Stimulated activated CD8-positive, alpha-beta memory T cell treated with anti-CD3 and anti-CD28 coated beads, Interleukin-7, amount 100 ng/mL, for 24 hours (primary cell): ENCODE measurements at places on chromosomes 7 and 10.

GRCh38 chr7:42070068-42070467 lies 166.9 kb downstream of the GLI3 start:
- DNase-seq, result no peak

DNA sequence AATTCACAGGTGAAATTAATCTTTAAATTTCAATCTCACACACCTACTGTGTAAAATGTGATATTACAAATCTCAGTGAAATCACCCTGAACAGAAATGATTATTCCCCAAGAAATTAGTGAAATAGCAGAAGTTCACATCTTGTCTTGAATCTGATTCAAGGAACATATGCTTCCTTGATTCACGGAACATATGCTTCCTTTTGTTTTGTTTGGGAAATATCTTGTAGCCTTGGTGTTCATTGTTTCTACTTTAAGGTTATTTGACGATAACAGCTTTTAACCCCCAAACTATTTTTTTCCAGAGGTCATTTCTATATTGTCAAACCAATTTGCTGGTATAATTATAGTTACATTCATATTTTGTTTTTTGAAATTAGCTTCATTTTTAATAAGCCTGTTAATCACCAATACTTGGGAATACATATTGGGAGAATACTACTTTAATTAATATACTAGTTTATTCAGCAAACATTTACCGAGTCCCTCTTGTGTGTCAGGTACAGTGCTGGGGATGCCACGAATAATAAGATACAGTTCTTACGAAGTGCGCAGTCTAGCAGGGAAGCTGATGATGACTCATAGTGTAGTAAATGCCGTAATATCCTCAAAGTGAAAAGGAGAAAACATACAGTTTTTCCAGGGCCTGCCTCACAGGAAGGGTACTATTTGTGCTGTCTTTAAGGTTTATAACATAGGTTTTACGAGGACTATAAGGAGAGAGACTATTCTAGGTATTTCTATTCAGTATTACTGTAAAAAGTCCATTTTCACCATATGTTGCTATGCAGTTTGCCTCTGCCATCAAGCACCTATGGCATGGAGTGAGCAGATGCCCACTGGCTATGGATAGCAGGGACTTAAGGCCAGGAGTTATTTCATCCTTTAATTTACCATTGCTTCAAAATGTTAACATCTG lies 32.5 kb downstream of the PRKAR2B start:
- DNase-seq, result no peak

DNA sequence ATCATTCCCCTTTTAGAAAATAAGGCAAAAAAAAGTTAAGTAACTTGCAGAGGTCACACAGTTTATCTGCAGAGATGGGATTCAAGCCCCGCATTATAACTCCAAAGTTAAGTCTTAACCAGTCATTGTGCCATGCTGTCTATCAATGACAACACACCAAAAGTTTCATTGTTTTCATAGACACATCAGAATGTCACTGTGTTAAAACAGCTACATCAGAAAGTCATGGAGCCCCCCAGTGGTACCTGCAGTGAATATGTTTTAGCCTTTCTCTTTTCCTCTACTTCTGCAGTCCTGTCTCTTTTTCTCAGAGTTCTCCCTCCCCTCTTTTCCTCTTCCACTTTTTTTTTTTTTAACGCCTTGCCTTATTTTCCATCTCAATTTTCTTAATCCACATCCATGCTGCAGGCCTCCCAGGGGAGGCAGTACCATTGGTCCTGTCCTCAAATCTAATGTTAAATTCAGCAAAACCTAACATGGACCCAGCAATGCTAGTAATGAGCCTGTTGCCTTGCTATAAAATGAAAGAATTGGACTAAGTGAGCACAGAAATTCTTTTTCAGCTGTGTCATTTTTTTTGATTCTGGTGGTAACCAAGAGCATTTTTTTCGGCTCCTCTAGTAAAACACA lies 3.8 kb upstream of the NRCAM start:
- DNase-seq, result no peak

DNA sequence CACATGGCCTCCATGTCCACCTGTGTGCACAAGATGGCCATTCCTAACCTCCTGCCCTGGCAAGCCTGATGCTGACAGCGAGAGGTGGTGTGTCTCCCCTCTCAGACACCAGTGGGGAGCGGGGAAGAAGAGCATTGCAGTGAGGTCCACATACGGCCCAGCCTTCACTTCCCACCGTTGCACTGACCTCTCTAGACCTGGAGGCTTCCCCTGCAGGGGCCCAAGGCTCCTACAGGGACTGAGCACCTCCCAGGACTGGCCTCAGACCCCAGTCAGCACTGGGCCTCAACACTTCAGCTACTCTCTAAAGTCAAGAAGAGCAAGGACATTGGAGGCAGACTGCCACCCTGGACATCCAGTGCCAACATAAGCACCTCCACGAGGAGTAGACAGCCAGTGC lies 15.9 kb downstream of the STK32C start:
- no peak for DNase-seq

DNA sequence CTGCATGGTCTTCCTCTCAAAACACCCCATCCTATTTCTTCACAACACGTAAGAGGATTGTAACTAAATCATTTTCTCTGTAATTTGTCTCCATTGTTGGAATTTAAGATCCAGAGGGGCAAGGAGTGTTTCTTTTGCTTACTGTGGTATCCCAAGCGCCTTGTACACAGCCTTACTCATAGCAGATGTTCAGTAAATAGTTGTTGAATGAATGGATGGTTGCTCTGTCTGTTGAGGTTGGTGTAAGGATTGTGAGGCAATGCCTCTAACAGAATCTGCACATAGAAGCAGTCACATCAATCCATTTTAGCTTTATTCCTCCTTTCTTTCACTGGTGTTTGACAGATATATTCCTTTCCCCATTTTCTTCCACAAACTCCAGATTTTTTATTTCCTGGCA lies 90.1 kb downstream of the ZNF365 start:
- no peak for DNase-seq

DNA sequence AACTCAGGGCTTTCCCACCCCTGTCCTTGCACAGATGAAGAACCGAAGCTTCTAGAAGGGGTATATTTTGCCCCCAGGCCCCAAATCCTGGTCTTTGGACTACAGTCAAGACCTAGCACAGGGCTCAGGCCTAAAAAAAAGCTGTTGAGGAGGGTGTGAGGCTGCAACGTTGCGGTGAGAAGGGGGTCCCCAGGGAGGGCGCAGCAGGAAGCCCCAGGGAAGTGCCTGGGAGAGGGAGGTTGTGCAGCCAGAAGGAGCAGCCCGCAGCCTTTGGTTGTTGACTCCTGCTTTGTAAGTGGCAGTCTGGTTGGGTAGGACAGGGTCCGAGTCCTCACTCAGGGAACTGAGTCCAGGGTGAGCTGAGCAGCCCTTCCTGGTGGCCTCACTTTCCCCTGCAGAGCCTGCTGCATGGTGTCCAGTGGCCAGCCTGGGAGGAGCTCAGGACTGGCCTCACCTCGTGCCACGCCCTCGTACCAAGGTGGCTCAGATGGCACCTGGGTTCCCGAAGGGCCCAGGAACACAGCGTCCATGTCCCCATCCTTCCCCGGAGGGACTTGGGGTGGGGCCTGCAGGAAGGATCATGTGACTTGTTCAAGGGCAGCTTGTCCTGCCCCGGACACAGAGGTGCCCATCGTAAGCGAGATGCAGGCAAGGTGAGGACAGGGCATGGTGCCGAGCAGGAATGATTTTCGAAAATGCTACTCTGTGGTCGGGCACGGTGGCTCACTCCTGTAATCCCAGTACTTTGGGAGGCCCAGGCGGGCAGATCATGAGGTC lies 166.4 kb upstream of the TNRC18 start:
- no peak for DNase-seq

- DNase-seq, result no peak
Observed at GRCh38 chr7:128694738-128695137, 22.6 kb downstream of the GARIN1A start.

- no peak for DNase-seq
Observed at GRCh38 chr10:129937351-129937751, 26.7 kb downstream of the EBF3 start.

- no peak for DNase-seq
Observed at GRCh38 chr7:151115121-151115835, 29.0 kb downstream of the AGAP3 start.

GRCh38 chr7:107946881-107947280 lies 55.9 kb downstream of the DLD start:
- no peak for DNase-seq

DNA sequence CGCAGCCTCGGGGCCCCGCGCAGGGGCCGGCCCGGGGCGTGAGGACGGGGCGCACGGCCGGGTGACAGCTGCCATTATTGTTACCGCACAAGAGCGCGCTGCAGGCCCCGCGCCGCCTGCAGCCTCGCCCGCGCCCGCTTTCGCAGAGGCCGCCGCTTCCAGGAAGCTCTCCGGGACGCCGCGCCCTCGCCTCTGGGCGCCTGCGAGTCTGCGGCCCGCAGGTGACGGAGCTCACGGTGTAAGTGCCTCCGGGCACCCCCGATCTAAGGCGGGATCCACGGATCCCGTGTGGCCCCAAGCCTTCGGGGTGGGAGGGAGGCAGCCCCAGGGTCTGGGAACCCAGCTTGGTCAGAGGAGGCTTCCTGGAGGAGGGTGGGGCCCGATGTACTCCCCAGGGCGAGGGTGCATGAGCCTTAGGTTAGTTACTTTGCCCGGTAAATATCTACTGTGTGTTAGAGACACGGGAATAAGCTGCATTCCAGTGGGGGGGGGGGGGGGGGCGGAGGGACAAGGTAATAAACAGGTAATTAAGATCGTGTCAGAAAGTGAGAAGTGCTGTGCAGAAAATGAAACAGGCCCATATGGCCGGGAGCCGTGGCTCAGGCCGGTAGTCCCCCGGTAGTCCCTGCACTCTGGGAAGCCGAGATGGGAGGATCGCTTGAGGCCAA lies 638 bp downstream of the IQCE start:
- no peak for DNase-seq

- DNase-seq, result no peak
Observed at GRCh38 chr7:28687537-28687936, 270.6 kb downstream of the TRIL start.

DNA sequence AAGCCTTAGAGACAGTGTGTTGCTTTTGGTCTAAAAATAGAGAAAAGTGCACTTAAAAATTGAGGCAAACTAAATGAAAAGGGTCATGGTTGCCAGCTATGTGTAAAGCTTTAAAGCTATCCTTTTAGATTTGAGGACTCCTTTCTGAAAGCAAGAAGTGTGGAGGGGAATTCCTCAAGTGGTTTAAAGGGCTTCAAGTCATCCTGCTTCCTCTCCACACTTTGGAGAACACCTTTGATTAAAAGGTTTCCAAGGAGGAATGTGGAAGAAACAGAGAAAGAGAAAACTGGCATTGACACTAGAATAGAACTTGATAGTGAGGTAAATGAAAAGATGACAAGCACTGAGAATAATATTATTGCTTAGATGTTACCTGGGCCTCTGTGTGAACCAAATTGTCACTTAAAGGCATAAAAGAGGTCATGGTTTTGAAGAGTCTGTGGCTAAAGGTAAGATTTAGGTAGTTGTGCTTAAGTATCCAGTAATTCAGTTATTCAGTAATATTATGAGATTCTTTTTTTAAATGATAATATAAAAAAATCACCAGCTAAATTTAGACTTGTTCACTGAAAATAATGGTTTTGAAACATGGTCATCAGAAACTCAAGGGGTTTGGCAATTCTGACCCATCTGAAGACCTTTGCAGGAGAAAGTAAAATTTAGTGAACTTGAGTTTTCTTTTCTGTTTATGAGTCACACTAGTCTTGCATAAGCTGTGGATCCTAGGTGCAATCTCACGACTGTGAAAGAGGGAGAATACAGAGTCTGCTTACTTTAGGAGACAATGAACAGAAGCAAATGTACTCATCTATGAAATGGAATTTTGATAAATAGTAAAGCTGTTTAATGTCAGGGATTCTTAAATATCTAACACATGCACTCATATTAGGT lies 466.0 kb downstream of the KIF20B start:
- DNase-seq, result no peak

DNA sequence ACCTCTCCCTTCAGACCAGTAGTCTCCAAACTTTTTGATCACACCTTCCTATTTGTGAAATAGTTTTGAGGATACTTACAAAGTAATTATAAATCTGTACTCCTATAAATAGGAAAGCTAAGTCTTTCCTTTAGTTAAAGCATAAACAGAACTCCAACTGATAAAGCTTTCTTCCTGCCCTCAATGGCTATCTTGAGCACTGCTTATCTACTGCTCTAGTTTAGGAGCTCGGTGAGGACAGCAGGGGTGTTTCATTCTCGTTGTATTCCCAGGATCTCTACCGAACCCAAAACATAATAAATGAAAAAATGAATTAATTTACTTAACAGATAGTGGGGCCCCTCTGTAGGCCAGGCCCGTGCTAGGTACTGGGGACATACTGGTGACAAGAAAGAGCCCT lies 17.7 kb downstream of the SORBS1 start:
- DNase-seq, result no peak

DNA sequence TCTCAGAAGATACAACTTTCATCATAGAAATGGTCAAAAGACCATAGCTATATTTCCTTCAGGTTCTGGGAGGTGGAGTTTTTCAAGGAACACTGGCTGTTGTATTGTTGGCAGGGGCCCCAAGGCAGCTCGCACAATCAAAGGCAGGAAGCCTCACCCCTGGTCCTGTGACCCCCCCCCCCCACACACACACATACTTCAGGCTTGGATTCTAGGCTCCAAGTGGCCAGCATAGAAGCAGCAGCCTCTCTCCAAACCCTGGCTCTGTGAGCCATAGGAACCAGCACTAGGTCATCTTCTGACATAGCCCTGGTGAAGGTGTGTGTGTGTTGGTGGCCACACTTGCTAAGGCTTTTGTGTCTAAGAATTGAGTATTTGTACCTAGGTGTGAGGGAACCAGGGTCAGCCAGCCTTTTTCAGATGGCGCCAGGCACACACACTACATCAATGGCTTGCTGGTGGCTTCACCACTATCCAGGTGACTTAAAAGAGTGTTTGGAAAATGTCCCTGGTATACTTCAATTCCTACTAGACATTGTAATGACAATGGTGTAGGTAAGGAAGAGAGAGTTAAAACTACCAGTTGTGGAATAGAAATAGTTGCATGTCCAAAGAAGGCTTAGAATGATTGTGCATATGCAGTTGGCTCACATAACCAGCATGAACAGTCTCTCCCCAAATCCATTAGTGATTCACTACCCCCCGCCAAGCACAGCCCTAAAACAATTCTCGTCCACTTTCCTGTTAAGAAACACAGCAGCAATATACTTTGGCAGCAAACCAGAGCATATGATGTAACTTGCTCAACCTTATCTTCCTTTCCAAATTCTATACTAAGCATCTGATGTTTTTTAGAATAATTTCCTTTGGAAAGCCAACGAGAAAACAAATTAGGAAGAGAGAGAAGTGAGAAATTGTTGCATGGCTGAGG lies 91.3 kb downstream of the AVL9 start:
- DNase-seq, result no peak

GRCh38 chr10:121324678-121325213 lies 273.5 kb downstream of the FGFR2 start:
- no peak for DNase-seq

DNA sequence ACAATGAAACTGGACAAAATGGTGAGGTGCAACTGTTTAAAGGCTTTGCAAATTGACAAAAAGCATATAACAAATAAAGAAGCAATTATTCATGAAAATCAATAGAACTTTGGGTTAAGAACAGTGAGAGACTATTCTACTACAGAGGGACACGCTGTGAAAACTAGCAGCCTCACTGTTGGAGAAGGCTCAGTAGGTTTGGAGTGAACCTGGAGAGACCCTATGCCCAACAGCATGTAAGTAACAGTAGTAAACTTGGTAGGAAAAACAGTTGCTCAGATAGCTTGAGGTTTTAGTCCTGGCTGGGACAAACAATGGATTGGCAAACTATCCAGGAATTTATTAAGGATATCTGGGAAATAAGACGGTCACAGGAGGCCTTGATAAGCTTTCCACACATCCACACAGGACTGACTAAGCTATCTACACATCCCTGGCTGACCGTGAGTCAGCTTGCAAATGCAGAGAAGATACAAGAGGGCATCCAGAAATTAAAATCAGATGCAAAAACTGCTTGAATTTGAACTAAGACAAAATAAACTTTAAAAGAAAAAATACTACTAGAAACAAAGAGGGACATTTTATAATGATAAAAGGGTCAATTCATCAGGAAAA lies 15.9 kb downstream of the FAM149B1 start:
- DNase-seq, result no peak
